ENCODE measurements at places on chromosomes 7 and 10.

DNA sequence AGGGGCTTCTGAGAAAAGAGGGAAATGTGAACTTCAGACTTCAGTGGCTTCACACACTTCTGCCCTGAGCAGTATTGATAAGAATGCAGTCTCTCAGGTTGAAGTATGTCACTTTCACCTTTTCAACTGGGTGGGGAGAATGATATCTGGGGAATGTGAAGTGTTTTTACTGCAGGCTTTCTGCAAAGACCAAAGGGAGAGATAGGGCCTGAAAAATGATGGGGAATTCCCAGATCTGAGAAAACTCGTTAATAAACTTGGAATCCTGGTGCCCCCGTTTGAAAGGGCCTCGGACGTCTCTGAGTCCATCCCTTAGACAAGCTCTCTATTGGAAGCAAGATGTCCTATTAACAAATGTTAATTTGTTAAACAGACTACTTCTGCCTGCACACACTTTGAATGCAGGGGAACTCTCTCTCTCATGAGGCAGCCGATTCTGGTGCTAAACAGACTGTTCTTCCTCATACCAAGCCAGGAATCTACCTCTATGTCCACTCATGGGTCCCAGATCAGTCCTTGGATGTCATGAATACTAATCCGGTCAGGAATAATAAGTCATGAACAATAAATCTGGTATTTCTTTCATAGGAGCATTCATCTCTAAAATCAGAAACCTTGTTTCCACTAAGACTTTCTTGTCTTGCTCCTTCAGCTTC, 193.6 kb downstream of the JCAD start:
- DNase-seq: no peak

DNA sequence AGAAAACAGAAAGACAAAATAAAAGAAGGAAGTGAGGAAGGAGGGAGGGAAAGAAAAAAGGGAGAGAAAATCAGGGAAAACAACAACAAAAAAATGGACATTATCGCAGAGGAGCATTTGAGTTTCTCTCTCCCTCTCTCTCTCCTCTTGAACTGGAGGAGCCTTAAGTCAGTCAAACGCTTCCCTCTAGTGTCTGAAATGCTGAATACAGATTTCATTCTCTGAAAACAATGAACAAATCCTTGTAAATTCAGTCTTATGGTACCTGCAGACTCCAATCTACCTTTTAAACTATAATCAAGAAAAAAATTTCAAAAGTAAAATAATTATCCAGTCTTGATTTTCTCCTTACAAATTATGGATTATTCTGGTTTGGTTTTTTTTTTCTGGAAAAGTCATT, 89.2 kb upstream of the PFKP start:
- DNase-seq: peak; percentile 59

- no peak for DNase-seq
Observed at GRCh38 chr10:18332048-18332447, 191.8 kb downstream of the CACNB2 start.

GRCh38 chr10:119742947-119743648, 17.2 kb downstream of the INPP5F start:
- DNase-seq: no peak

- DNase-seq: no peak
Observed at GRCh38 chr10:31721096-31721495, 207.5 kb downstream of the ARHGAP12 start.

DNA sequence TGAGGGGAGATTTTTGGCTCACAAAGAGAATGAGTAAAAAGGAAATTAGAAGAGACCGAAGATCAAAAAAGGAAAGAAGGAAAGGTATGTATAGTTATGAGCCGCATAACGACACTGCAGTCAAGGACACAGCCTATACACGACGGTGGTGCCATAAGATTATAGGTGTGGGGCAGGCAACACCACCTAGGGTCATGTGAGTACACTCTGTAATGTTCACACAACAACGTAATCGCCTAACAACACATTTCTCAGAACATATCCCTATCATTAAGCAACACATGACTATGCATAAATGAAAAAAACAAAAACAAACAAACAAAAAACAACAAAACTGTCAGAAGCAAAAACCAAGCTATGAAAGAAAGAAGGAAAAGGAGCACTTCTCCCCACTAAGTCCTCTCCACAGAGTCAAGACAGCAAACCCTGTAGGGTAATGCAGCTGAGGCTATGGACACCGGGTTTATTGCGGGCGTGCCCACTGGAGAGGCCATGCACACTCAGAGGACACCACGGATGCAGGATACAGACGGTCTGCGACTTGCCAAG, 45.1 kb downstream of the PIP4K2A start:
- DNase-seq: no peak

DNA sequence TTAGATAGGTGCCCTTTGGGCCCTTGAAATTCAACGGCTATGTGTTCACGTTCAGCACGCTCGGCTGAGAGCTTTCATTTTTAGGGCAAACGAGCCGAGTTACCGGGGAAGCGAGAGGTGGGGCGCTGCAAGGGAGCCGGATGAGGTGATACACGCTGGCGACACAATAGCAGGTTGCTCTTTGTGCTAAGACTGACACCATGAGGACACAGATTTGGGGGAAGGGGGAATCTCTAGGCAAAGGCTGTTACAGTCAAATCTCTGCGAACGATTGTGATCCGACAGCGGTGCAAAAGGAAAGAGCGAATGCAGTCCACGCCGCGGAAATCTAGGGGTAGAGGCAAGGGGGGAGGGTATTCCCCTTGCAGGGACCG, 667 bp downstream of the KLLN start:
- no peak for DNase-seq

DNA sequence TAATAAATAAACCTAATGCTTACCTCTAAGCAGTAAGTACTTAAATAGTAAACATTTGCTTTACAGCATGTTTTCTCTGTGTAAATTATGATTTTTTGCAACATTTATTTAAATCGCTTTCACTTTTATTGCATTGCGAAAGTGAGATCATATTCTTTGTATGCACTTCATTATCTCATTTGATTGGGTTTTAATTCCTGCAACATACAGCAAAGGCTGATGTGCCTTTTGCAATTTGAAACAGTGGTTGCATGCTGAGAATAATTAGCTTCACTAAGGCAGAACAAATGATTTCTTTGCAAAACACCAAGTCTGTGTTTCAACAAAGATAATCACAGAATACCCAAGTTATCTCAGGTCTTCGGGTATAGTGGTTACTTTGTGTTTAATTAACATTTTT, 16.3 kb upstream of the THSD7A start:
- DNase-seq: no peak

- no peak for DNase-seq
Observed at GRCh38 chr7:105003275-105003674, 10.7 kb upstream of the KMT2E start.

GRCh38 chr10:69845574-69846292, 44.0 kb downstream of the COL13A1 start:
- no peak for DNase-seq

- no peak for DNase-seq
Observed at GRCh38 chr7:69640216-69640615, 41.9 kb downstream of the AUTS2 start.

DNA sequence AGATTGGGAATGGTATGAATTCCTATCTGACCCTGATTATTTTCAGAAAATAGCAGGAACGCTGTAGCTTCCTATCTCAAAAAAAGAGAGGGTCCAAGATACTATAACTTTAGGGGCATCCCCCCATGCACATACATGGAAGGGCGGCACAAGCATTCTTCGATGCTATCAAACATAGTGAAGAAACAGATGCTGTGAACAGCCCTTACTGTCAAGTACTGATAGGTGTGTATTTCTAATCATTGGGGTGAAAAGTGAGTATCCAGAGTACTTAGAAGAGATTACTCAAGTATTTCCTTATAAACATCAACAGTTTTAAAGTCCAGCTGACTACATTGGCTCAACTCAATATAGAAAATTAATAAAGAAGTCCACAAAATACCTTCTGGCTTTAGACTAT, 17.0 kb upstream of the NUP42 start:
- no peak for DNase-seq

GRCh38 chr10:66321723-66322665, 603.8 kb upstream of the LRRTM3 start:
- no peak for DNase-seq

- DNase-seq: no peak
Observed at GRCh38 chr7:91235211-91235832, 28.9 kb upstream of the FZD1 start.

DNA sequence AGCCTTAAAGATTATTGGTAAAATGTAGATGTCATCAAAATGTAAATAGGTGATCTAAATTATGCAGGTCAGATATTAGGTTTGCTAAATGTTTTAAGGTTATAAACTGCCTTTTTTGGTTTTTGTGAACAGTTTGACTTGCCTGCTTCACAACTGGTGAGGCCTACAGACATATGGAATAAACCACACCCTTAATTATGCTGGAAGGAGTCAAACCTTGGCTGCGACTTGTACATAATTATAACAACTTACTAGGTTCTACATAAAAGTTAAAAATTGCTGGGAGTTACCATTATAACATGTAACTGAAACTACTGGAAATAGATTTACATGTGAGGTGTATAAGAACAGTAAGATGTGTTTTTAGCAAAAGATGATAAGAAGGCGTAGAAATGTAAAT, 31.5 kb upstream of the OPTN start:
- no peak for DNase-seq

GRCh38 chr7:129832701-129833227, 120.0 kb downstream of the UBE2H start:
- DNase-seq: no peak

- DNase-seq: no peak
Observed at GRCh38 chr10:126439942-126440341, 51.7 kb upstream of the ADAM12 start.

DNA sequence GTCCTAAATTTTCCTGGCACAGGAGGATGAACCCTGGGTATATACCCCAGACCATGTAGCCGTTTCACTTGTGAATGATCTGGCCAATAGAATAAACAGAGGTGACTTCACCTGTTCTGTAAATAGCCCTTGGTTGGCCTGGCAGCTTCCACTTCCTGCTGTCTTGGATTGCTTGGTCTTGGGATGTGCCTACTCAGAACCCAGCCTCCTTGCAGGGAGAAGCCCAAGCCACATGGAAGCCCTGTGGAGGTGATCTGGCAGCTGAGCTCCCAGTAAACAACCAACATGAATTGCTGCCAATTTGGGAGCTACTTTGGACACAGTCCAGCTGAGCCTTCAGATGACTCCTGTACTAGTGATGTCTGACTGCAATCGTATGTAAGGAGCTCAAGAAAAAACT, 4.8 kb upstream of the RAPGEF5 start:
- DNase-seq: no peak

- DNase-seq: no peak
Observed at GRCh38 chr7:141679014-141679413, 23.0 kb downstream of the DENND11 start.

GRCh38 chr7:13856012-13856411, 133.5 kb downstream of the ETV1 start:
- no peak for DNase-seq

- peak; percentile 13 for DNase-seq
Observed at GRCh38 chr10:60212195-60212594, 177.5 kb downstream of the ANK3 start.

DNA sequence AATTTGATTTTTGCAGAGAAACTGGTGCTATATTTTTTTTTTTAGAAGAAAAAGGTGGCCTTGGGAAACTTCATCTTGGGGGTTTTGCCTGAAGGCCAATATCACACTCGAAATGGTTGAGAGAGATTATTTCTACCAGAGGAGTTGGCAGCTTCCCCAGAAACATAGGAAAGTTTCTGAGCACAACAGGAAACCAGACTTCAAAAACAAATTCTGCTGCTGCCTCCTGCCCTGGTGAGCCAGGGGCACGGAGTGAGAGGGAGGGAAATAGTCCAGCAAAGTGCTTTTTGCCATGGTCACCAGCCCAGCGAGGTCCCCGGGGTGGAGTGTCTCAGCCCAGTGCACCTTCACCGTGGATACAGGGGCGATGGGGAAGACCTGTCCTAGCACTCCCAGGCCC, 61.1 kb downstream of the FOXI2 start:
- DNase-seq: peak; percentile 25

DNA sequence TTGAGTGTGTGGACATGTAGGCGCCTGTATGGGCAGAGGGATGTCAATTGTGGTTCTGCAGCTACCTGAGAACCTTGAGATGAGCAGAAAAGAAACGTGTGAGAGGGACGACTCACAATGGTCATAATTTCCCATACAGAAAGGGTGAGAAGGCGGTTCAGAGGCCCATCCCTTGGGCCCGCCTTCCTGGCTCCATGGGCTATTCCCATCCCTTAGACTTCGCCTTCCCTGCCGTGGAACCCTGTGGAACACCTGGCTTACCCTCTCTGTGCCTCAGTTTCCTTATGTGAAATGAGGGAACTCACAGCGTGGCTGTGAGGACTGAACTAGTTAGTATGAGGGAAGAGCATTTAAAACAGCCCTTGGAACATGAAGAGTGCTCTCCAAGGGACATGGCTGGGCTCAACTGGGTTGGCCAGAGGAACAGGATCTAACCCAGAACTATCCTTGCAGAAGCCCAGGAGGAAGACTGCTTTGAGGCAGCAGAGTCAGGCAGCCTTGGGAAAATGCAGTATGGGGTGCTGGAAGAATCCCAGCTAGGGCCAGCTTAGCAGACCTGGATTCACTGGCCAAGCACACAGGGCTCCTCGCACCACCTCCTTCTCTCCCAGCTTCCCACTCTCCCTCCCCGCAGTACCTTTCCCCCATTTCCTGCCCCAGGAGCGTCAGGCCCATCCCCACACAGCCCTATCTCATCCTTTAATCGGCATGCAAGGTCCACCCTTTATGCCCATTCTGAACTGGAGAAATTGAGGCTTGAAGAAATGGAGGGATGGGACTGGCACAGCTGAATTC, 11.1 kb upstream of the ZMIZ1 start:
- no peak for DNase-seq

DNA sequence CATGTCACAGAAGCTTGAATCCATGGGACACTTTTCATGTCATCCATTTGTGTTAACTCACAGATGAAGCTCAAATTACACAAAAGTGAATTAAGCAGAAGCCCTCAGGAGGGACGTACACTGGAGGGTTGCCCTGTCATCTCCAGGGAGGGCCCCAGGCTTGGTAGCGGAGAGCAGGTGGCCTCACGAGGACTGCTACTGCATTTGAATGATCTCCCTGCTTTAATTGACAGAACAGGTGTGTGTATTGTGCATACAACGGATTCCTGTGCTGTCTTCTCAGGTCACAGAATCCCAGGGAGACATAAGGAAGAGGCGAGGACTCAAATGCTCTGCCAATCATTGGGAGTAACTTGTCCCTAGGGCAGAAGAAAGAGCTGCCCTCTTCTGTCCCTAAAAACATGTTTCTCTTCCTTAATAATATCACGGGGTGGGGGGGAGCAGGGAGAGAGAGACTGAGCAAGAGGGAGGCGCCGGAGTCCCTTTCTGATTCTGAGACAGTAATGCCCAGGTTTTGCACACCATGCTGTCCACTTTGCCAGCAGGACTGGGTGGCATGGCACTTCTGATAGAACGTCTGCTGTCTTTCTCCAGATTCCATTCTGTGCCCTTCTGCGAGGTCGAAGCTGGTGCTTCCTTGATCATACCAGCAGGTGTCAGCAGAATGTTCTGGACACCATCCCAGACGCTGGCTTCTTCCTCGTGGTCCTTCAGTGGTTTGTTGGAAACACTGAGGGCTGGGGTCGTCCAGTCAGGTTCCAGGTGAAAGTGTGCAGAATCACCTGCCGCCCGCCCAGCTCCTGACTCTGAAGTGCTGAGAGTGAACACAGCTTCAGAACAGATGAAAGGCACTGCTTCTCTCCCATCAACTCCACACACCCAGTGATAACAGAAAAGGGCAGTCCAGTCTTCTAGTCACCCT, 26.2 kb upstream of the RASGEF1A start:
- DNase-seq: peak; percentile 42

GRCh38 chr7:27684491-27684890, 21.8 kb upstream of the HIBADH start:
- no peak for DNase-seq
